ENCODE measurements at places on chromosomes 5 and 9. TPM values are rescaled to one million over a fixed set of nuclear protein-coding genes. Genes with fewer than 3 reads are reported as not detected.
A peak's percentile ranks its signal among the peaks of the same experiment; 100 is the strongest.

DNA sequence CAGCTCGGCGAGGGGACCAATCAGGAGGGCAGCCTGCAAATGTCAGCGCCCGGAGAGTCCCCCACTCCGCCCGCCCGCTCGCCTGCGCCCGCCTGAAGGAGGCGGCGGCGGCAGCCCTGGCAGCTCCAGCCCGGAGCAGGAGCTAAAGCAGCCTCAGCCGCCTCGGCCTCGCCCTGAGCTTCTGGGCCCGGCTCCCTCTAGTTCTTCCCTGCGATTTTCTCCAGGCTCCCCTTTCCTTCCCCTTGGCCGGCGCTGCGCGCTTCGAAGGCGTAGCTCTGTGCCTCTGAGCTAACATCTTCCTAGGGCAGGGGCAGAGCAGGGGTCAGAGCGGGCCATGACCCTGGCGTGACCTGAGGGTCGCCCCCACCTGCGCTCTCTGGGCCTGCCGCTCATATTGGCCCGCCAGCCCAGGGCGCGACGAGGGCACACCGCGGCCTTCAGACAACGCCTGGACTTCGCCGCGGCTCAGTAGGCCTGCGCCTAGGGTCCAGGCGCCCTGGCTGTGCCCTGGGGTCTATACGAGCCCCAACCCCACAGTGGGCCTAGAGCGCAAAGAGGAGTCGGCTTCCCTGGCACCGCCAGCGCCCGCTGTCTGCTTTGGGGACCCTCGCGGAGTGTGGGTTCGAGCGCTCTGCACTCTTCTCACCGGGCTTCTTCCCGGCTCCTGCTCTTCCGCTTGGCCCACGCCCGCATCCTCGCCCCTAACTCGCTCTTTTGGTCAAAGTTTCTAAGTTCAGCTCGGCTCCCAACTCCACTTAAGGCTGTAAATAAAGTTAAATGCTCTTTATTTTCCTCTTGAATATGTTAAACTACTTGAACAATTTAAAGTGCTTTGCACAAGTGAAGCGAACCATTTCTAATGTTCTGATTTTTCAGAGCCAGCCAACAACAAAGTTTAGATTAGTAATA is 504 bp upstream of the OTP start:
- H3K27me3 ChIP-seq = peaks cover 74% of the 10 kb centered on the region
- no peak overlapping the region for H3K4me3 ChIP-seq
- H3K36me3 ChIP-seq = no peaks in the 10 kb centered on the region

The TMEM171 gene
- not detected for polyA plus RNA-seq

DNA sequence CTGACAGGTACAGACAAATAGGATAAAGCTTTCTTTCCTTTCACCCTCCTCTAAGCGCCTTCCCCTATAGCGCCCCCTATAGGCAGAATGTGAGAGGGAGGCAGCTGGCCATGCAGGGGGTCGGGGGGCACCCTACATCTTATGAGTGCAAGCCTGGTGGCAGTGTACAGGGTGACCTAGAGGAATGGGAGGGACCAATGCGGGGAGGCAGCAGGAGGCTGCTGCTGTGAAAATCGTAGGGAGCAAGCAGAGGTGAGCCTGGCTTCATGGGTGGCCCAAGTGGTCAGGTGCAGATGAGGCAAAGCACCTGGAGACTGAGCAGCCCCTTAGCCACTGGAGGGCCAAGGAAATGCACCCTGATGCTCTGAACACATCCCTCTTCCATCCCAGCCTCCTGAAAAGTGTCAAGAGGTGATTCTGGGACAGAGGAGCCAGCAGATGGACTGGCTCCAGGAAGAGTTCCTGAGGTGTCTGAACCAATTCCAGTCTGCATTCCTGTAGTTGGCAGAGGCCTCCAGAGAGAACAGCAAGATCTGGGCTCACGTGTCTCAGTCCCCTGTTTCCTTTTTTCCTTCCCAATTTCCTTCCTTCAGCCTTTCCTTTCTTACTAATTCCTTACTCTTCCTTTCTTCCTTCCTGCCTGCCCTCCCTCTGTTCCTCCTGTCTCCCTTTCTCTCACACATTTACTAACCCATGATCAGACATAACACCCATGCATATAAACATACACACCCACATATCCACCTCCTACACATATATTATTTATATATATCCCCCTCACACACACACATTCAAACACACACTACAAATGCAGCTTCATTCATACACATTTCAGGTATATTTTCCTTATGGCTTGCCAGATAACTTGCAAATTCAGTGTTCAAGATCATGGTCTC is 32.8 kb upstream of the GALNT10 start:
- no peaks in the 10 kb centered on the region for H3K36me3 ChIP-seq
- peak; percentile 3 for DNase-seq
- H3K27ac ChIP-seq = no peak overlapping the region

- no peak for DNase-seq
- no peaks in the 10 kb centered on the region for H3K4me1 ChIP-seq
- no peaks in the 10 kb centered on the region for H3K36me3 ChIP-seq
- H3K27me3 ChIP-seq = peaks cover 22% of the 10 kb centered on the region
- H3K27ac ChIP-seq = peak overlapping the region; percentile 56
Observed at GRCh38 chr9:122463828-122464632, 13.7 kb downstream of the OR1J1 start.

GRCh38 chr9:4936277-4936676 is 48.8 kb upstream of the JAK2 start:
- no peaks in the 10 kb centered on the region for H3K27me3 ChIP-seq
- peak overlapping the region; percentile 53 for H3K4me3 ChIP-seq
- peaks cover 15% of the 10 kb centered on the region for H3K4me1 ChIP-seq
- no peak overlapping the region for H3K27ac ChIP-seq

The TNFSF8 gene
- polyA plus RNA-seq = 78.1 TPM

- H3K27me3 ChIP-seq = no peaks in the 10 kb centered on the region
- no peak overlapping the region for H3K4me3 ChIP-seq
- H3K36me3 ChIP-seq = no peaks in the 10 kb centered on the region
- DNase-seq = no peak
Observed at GRCh38 chr5:92890841-92891244, 690.2 kb downstream of the NR2F1-AS1 start.

The N4BP3 gene
- polyA plus RNA-seq = 0.35 TPM

GRCh38 chr9:2145746-2146145 is 130.6 kb downstream of the SMARCA2 start:
- H3K36me3 ChIP-seq = peaks cover 33% of the 10 kb centered on the region
- H3K4me1 ChIP-seq = no peaks in the 10 kb centered on the region
- H3K27ac ChIP-seq = no peak overlapping the region
- H3K27me3 ChIP-seq = no peaks in the 10 kb centered on the region
- no peak for DNase-seq

- no peak overlapping the region for H3K4me3 ChIP-seq
- H3K4me1 ChIP-seq = no peaks in the 10 kb centered on the region
- peaks cover 14% of the 10 kb centered on the region for H3K27me3 ChIP-seq
Observed at GRCh38 chr5:73748510-73749400, 122.8 kb downstream of the ARHGEF28 start.

GRCh38 chr9:138073408-138073807 is 195.8 kb downstream of the CACNA1B start:
- no peaks in the 10 kb centered on the region for H3K27me3 ChIP-seq
- H3K36me3 ChIP-seq = no peaks in the 10 kb centered on the region
- DNase-seq = no peak
- H3K27ac ChIP-seq = no peak overlapping the region
- H3K4me3 ChIP-seq = no peak overlapping the region
